Upper lobe of left lung (tissue), 6 donors: ENCODE measurements at places on chromosomes 16 and 17. TPM values are rescaled to one million over a fixed set of nuclear protein-coding genes. Genes with fewer than 3 reads are reported as not detected.

Gene TRAPPC2L
- total RNA-seq = 44.7 TPM

Gene CD19
- 0.46 TPM for total RNA-seq

Gene CLEC18A
- total RNA-seq = 4.4 TPM

Gene CACNG3
- total RNA-seq = not detected

Gene CCL22
- not detected for total RNA-seq

Gene KIF22
- total RNA-seq = 29.3 TPM

Gene GCSH
- 6.3 TPM for total RNA-seq

Gene C1QTNF1
- 14.4 TPM for total RNA-seq

Gene DBNDD1
- 4.6 TPM for total RNA-seq

Gene FAM20A
- 59.2 TPM for total RNA-seq

Gene GRIN2A
- 0.30 TPM for total RNA-seq

Gene NAGS
- 12.4 TPM for total RNA-seq

Gene RNF43
- 10.9 TPM for total RNA-seq

Gene FKBP10
- 23.5 TPM for total RNA-seq
